Stimulated activated CD8-positive, alpha-beta memory T cell treated with anti-CD3 and anti-CD28 coated beads, Interleukin-4, amount 100 ng/mL, for 4 hours (primary cell): ENCODE measurements at places on chromosomes 16 and 17.

DNA sequence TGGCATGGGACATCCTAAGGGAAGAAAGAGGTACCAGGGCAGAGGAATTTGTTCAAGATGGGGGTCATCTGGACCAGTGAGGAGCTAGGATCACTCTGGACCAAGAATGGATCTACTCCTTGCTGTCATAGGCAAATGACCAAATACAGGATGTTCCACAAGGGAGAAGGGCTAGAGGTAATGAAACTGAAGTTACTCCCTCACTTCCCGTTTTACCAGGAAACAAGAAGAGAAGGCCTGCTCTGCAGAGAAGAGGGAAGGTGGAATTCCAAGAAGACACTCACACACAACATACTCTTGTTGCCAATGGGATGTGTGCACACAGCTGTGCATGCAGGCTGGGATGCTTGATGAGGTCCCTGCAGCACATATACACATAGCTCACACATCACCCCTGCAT lies 38.6 kb downstream of the NEUROD2 start:
- DNase-seq: no peak

DNA sequence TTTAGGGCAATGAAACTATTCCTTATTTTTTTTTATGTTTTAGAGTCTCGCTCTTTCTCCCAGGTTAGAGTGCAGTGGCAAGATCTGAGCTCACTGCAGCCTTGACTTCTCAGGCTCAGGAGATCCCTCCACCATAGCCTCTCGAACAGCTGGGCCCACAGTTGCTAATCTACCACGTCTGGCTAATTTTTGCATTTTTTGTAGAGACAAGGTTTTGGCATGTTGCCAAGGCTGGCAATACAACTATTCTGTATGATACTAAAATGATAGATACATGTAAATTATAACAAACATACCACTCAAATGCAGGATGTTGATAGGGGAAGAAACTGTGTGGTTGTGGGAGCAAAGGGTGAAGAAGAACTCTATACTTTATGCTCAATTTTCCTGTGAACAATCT lies 401.3 kb downstream of the ZFHX3 start:
- DNase-seq: no peak

DNA sequence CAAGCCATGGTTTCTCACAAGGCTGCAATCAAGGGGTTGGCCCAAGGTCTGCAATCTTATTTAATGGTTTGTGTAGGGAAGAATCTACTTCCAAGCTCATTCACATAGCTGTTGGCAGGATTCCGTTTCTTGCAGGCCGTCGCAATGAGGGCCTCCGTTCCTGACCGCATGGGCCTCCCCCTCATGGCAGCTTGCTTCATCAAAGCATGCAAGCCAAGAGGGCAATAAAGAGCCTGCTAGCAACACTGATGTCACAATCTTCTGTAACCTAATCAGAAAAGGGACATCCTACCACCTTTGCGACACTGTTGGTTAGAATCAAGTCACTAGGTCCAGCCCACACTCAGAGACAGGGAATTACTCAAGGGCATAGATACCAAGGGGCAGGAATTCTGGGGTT lies 95.5 kb downstream of the CCT6B start:
- DNase-seq: no peak

- no peak for DNase-seq
Measured at GRCh38 chr17:6772016-6772415, 4.0 kb upstream of the FBXO39 start.

DNA sequence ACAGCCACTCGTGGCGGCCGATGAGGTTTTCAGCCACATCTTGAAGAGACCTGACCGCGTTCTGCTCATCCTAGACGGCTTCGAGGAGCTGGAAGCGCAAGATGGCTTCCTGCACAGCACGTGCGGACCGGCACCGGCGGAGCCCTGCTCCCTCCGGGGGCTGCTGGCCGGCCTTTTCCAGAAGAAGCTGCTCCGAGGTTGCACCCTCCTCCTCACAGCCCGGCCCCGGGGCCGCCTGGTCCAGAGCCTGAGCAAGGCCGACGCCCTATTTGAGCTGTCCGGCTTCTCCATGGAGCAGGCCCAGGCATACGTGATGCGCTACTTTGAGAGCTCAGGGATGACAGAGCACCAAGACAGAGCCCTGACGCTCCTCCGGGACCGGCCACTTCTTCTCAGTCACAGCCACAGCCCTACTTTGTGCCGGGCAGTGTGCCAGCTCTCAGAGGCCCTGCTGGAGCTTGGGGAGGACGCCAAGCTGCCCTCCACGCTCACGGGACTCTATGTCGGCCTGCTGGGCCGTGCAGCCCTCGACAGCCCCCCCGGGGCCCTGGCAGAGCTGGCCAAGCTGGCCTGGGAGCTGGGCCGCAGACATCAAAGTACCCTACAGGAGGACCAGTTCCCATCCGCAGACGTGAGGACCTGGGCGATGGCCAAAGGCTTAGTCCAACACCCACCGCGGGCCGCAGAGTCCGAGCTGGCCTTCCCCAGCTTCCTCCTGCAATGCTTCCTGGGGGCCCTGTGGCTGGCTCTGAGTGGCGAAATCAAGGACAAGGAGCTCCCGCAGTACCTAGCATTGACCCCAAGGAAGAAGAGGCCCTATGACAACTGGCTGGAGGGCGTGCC lies 30.1 kb downstream of the CIITA start:
- DNase-seq: no peak

DNA sequence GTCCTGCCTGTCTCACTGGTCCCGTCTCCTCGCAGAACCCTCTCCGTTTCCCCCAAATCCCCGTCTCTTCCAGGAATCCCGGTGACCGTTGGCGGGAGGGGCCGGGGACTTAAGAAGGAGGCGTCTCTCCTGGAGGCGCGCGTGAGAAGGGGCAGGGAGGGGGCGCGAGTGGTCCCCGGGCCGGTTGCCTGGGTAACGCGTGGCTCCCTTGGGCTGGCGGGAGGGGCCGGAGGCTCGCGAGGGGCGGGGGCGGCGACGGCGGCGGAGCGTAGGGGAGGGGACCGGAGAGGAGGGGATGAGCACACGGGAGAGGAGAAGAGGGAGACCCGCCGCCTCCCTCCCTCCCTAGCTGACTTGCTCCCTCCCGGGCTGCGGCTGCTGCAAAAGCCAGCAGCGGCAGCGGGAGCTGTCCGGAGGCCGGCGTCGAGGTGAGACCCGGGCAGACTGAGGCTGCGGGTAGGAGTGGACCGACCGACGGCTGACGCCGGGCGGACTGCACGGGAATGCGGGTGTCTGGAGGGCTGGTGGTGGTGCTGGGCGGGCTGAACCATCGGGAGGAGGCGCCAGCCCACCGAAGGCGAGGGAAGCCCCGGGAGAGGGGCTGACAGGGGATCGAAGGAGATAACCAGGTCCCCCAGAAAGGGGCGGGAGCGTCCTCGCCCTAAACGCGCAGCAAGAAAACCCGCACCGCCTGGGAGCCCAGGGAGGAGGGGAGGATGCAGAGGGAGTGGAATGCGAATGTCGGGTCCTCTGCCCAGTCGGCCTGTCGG lies at the start of gene PRRT2:
Gene PRRT2 (plus strand): TSS at position 298 of the 770 bp plus-strand sequence. CDS start 862 bp downstream, outside the sequence.
- no peak for DNase-seq

- no peak for DNase-seq
Measured at GRCh38 chr17:65297384-65297783, 160.2 kb downstream of the RGS9 start.

DNA sequence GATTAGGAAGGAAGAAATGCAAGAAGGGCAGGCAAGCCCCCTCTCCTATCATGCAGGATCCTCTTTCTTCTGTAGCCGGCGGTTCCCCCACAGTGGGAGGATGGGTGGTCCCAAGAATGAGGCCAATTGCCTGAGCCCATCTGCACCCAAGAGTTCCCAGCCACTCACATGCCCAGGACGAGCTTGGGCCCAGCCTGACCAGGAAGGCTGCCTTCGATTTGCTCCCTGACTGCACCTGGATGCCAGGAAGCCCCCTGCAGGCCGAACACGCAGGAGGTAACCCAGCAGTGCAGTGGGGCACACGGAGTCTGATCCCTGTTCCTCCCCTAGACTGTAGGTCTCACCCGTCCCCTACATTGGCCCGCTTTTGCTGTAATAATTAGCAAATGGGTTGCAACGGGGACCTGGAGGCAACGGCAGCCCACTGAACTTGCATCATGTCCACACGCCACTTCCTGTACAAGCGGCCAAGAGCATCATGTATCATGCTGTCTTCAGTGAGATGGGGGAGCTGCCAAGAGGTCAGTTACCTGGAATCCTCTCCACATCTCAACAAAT lies 67.5 kb downstream of the AMFR start:
- no peak for DNase-seq

GRCh38 chr17:14699574-14700185 lies 398.8 kb downstream of the HS3ST3B1 start:
- DNase-seq: no peak

GRCh38 chr16:64290461-64290860 lies 831.4 kb downstream of the CDH11 start:
- no peak for DNase-seq

- DNase-seq: no peak
Measured at GRCh38 chr16:671353-672131, 3.6 kb downstream of the RHOT2 start.
